ENCODE measurements at places on chromosomes 5 and 9.

DNA sequence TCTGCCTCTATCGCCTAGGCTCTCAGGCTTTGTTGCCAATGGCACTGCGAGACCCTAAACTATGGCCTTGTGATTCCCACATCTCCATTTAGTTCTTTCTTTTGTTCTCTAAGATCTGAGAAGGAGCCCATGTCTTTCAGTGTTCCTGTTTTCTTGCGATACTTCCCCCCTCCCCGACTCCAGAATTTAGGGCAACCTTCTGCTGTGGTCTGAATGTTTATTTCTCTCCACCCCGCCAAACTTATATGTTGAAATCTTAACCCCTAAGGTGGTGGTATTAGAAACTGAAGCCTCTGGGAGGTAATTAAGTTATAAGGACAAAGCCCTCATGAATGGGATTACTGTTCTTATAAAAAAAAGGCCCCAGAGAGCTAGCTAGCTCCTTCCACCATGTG, 6.4 kb downstream of the TMC1 start:
- DNase-seq, result no peak

DNA sequence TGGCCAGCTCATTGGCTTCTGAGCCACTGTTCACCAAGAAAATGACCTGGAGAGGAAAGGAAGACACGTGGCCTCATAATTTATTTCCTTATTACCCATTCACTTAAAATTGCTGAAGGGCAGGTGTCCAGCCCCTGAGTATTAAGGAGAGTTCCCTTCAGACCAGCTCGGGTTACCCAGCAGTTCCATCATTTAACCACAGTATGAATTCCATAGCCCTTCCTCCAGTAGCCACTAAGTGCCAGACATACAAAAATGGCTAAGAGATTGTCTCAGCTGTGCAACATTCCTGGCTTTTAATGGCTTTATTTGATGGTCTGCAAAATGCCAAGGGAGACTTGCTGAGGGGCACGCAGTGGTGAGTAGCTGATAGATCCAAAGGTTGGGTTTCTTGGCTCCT, 12.5 kb downstream of the AGXT2 start:
- no peak for DNase-seq

GRCh38 chr9:79591458-79591857, 19.7 kb downstream of the TLE4 start:
- DNase-seq, result no peak

DNA sequence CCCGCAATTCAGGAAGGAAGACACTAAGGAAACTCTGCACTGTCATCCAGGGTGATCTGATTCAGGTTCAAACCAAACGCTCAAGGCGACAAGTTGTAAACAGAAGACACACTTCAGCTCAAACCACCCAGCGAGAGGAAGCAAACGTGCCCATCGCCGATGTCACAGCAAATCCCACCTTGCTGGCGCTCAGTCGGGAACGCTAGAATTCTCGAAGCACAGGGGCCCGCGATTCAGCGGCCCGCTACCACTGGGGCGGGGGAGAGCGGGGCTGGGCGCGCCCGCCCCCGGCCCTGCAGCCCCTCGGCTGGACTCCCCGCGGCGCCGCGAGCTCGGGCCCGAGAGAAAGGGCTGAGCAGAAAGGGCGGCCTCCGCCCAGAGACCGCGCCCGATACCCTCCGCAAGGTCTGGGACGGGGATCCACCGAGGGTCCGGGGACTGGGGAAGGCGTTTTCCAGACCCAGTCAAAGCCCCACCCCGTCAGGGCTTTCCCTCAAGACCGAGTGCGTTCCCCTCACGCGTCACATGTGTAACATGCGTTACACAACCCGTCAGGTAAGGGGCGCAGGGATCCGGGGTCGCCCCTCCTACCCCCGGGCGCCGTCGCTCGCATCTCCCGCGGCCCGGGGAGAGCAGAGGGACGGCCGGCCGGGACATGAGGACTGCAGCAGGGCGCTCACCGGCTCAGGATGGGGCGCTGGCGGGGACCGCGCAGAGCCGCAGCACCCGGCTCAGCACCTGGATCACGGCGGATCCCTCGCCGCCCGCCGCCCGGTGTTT, 469 bp downstream of the AGTPBP1 start:
- peak; percentile 55 for DNase-seq

- DNase-seq, result no peak
These were observed 21.5 kb upstream of the FCN1 start for GRCh38 chr9:134939080-134939733.

- no peak for DNase-seq
These were observed 51.1 kb downstream of the CCDC192 start for GRCh38 chr5:127754259-127754658.

DNA sequence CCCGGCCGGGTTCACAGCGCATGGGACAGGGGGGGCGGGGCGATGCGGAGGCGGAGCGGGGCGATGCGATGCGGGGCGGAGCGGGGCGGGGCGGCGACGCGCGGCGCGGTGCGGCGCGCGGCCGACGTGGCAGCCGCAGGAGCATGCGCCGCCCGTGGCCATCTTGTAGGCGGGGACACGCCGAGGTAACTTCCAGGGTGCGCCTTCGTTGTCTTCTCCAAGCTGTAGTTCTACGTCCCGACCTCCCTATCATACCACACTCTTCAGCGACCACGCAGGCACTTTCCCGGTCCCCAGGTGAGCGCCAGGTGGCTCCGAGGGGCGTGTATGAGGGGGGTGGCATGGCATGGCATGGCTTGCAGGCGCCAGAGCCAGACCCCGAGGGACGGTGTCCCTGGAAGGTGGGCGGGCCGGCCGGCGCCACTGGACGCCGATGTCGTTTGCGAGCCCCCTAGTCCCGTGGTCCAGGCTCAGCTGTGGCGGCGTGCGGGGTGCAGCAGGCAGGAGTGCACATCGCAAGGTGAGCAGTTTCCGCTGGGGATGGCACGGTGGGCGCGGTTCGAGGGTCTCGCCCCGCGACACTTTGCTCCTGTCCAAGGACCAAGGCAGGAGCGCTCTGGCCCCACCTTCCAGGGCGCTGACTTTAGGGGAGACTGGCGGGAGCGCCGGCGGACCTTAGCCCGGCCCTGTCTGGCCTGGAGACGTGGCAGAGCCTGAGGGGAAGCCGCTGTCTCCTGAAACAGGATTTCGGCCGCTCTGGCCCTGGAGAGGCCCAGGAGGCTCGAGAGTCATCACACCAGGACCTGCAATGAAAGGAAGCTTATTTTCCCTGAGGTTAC, at the start of gene PRRC1:
TSS of gene PRRC1 (plus strand) at position 161 of the 839 bp plus-strand sequence. CDS start 5,840 bp downstream, outside the sequence.
- peak; percentile 84 for DNase-seq

DNA sequence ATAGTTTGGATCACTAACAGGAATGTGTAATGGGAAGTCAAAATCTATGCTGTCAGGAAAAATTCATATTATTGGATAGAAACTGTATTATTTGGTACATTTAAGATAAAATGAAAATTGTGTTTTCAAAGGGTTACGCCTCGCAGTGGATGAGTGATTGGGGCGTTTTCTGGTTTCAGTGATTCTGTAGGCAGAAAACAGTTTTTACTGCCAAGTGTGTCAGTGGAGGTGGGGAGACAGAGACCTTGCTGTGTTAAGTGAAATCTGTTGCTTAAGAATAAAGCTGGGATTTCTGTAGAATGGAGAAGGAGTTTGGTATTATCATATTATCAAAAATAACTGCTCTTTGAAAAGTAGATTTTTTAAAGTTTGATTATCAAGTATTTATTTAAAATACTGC, 69.7 kb downstream of the GHR start:
- no peak for DNase-seq

GRCh38 chr5:115309751-115310370, 13.4 kb upstream of the CCDC112 start:
- no peak for DNase-seq

DNA sequence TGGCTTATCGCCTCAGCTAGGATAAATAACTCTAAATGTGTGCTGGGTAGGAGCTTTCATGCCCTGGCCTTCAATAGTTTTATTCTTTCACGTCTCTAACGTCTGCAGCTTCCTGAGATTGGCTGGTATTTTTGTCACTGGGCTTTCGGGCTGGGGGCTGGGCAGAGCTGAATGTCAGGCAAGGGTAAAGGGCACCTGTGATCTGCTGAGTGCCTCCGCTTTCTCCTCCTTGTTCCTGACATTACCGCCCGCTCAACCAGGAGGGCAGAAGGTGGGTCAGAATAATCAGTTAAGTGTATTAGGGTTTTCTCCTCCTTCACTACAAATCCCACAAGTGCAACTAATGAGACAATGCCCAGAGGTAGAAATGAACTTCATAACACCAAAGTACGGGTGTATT, 216.6 kb downstream of the TSSK1B start:
- no peak for DNase-seq

- no peak for DNase-seq
These were observed 178.3 kb downstream of the DEPDC1B start for GRCh38 chr5:60521376-60522291.

DNA sequence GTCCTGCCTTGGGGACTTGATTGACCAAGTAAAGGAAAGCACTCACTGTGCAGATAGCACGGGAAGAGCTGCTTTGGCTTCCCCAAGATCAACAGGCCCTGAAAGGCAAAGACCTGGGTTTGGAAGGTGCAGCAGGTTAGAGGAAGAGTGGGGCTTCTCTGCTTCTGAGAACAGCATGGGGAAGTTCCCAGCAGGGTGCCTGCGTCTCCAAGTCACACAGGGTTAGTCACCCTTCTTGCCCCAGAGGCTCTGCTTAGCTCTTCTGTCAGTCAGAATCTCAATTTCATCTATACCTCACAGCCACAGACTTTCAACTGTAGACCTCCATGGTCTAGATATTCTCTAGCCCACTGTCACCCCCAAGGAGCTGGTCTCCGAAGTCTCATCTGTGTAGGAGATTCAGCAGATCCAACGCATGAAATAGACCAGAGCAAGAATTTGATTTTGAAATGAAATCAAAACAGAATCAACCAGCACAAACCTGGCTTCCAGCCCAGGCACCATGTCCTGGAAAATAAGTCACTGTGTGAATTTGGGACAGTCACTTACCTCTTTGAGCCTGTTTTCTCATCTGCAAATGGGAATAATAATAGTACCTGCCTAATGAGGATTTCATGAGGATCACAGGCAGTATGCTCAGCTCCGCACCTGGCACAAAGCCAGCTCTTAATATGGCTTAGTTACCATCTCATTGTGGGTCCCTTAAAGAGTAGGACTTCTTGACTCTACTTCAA, 64.0 kb downstream of the SFXN1 start:
- DNase-seq, result peak; percentile 31

- no peak for DNase-seq
These were observed 20.1 kb downstream of the SYK start for GRCh38 chr9:90821697-90822096.

GRCh38 chr5:13745508-13745907, 199.0 kb downstream of the DNAH5 start:
- no peak for DNase-seq

- DNase-seq, result no peak
These were observed 48.4 kb downstream of the CFAP77 start for GRCh38 chr9:132458432-132458831.

- no peak for DNase-seq
These were observed 8.1 kb upstream of the PTPN3 start for GRCh38 chr9:109506097-109506712.

- no peak for DNase-seq
These were observed 201.9 kb downstream of the PBX3 start for GRCh38 chr9:125948887-125949596.

GRCh38 chr9:101265261-101265660, 119.5 kb downstream of the BAAT start:
- no peak for DNase-seq

DNA sequence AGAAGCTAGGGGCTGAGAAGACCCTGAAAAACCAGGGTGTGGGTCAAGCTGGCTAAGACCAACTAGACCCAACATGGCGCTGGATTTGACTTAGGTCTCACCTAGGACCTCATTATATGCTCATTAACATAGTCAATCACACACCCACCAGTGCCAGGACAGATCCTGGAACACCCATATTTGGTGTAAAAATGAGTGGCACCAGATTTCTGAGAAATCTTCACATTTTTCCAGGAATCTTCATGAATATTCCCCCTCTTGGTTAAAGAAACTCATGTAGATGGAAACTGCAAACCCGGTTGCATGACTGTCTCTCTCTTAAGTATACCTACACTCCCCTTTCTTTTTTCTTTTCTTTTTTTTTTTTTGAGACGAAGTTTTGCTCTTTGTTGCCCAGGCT, 17.9 kb upstream of the RAB14 start:
- DNase-seq, result no peak

DNA sequence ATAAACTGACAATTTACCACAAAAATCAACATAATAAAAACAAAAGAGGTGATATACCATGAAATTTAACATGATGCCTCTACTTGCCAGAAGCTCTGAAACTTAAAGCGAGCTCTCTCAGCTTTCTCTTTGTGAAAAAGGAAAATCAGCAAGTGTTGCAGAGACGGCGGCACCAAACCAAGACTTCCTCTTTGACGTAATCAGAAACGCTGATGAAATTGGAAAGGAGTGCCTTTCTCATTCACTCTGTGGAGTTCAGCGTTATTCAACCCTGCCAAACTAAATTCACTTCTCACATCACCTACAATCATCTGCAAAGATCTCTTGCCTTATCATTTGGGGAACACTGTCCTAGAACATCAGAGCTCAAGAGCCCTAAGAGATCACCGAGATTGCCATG, 32.2 kb downstream of the ANXA6 start:
- no peak for DNase-seq

DNA sequence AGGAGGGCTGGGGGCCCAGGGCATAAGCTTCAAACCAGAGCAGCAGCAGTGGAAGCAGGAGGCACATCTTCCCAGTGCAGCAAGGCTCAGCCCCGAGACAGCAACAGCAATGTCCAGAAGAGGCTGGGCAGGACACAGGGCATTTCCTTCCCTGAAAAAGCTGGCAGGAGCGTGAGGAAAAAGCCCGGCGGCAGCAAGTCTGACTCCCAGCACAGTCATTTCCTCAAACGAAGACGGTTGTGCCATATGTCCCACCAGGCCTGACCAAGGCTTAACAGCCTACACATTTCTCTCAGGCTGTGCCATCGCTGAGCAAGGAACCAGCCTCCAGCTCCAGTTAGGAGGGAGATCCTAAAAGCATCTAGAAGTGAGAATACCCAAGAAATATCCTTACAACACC, 74.5 kb downstream of the APTX start:
- DNase-seq, result no peak

GRCh38 chr5:35902046-35902672, 36.3 kb downstream of the CAPSL start:
- DNase-seq, result no peak

DNA sequence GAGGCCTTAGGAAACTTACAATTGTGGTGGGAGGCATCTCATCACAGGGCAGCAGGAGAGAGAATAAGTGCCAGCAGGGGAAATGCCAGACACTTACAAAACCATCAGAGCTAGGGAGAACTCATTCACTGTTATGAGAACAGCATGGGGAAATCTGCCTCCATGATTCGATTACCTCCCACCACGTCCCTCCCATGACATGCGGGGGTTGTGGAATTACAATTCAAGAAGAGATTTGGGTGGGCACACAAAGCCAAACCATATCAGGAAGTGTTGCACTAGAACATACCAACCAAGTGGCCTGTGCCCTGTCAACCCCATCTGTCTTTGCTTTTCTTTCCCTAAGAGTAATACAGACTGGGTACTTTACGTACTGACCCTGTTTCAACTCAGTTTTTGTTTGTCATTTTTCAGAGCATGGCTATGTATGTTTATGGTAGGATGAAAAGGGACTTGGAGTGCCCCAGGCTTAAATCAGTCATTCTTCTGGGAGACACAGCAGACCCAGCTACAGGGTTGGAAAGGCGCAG, 58.3 kb upstream of the TGFBR1 start:
- DNase-seq, result no peak
